ENCODE measurements at places on chromosomes 4 and X.

- DNase-seq = no peak
Observed at GRCh38 chr4:38101563-38101962, 141.4 kb downstream of the PTTG2 start.

DNA sequence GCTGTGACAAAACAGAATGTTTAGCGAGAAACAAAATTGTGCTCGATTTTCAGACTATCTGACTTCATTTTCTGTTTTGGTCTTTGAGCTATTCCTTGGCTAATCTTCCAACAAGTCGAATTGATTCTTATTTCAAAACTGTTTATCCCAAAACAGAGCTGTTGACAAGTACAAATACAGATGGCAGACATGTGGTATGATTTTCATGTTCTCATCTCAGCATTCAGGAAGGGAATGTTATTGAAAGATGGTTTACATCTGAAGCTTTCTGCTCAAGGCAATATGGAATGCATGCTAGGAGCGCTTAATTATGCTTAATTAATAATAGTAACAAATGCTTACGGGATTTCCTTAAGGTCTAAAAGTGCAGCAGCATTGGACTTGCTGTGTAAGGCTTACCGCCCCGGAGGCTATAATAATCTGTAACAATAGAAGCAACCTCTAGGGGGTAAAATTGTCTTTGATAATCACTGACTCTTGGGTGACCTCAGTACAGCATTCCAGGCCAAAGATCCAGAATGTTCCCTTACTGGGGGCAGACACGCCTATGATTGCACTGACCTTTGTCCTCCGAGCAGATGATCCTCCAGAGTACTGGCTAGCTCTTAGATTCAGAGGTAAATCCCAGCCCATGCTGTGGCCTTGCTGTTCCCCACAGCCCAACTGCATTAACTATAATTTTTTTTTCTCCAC, 16.4 kb downstream of the LSM6 start:
- no peak for DNase-seq

DNA sequence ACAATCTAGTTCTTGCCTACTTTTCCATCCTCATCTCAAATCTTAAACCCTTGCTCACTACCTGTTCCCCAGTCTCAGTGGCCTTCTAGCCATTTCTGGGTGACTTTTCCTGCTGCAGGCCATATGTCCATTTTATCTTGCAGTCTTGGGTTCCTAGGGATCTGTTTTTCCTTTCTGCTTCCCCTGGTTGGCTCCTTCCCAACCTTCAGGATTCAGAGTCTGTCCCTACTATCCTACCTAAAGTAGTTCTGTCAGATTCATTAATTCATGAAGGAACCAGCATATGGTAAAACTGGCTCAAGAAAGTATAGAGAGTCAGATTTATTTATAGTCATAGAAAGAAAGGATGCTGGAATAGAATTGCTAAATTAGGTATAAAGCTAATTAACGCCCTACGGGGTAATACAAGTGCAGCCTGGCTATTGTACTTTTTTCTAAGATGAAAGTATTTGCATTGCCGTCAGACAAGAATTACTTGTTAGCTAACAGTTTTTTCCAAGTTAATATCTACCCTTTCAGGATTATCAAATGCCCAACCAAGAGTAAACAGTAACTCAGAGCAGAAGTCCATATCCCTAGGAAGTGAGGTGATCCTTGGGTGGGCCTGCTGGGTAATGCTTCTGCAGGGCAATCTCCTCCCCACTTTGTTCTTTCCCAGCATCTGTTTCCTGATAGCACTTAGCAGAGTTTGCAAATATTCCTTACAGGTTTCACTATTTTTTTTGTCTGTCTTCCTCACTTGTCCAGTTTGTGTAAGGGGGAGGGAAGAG, 63.6 kb downstream of the REPS2 start:
- DNase-seq = no peak

- no peak for DNase-seq
Observed at GRCh38 chr4:169033660-169034059, 23.6 kb upstream of the CBR4 start.

GRCh38 chr4:953574-953915, 19.8 kb downstream of the DGKQ start:
- no peak for DNase-seq
